H7 (cell line): ENCODE measurements at places on chromosomes 4 and X. TPM values are rescaled to one million over a fixed set of nuclear protein-coding genes. Genes with fewer than 3 reads are reported as not detected.

- peak; percentile 86 for DNase-seq
These were observed 1.1 kb downstream of the ZFP42 start for GRCh38 chr4:187996502-187997177.

GRCh38 chr4:7138223-7139166 lies 53.8 kb upstream of the SORCS2 start:
- no peak for DNase-seq

- peak; percentile 36 for DNase-seq
These were observed 1.8 kb downstream of the EPHA5 start for GRCh38 chr4:65668201-65669089.

DNA sequence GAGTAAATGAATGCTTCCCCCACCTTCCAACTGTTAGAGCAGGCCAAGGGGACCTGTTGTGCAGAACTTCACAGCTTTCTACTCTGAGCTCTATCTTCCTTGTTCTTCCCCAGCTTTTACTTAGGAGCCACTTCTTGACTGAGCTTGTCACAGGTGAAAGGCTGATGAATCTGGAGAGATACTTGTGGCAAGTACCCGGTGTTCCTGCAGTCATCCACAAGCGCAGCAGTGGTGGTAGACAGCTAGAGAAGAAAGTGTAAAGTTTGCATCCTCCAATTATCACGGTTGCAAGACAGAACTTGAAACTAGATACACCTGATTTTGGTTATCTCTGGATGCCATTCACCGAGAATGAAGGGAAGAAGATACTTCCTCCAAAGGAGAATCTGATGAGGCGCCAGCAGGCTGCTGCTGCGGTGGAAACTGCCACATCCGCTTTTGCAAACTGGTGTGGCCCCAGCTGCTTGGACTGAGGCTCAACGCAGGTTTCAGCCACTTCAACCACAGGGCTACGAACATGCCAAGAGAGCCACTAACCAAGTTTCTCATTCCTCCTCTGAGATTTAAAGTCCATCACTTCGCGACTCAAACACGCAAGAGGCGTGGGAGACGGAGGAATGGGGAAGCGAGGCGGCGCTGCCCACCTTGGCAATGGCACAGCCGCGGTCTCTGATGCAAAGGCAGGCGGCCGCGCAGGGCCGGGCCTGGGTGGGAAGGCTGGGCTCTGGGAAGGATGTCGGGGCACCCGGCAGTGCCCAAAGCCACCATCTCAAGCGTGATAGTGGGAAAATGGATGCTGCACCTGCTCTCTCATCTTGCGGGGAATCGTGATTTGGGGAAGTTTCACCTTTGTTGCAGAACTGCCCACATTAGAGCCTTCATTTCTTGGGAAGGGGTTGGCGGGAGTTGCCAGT lies 1.3 kb upstream of the FHIP1A start:
- DNase-seq = peak; percentile 49

- no peak for DNase-seq
These were observed 62.1 kb downstream of the SORBS2 start for GRCh38 chr4:185749858-185750257.

DNA sequence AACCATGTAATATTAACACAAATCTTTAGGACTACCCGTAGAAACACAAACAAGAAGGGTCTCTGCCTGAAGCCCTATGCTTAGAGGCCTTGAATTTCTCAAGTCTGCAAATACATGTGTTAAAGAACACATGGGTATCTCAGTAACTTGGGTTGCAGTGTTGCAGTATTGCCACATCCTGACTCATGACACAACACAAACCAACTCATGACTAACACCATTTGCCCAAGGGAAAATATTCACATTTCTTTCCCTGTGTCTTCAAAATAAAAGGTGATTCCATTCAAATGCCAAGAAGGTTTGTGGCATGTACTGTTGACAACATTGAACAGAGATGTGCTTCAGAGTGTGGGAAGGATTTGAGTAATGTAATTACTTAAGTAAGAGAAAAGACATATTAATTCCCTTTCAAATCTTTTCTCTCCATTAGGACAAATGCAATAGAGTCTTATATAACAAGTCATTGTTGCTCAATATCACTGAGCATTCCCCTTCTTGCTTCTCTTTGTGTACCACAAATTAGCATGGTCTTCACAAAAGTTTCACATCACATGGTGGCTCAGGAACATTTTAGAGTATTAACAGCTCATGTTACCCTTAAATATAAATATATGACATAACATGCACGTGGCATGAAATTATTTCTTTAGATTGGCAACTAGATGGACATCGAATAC lies 487.1 kb downstream of the STPG2 start:
- no peak for DNase-seq

- no peak for DNase-seq
These were observed 156.9 kb downstream of the CBR4 start for GRCh38 chr4:168852933-168853713.

- no peak for DNase-seq
These were observed 46.9 kb downstream of the JADE3 start for GRCh38 chrX:46959101-46959500.

GRCh38 chr4:83996254-83996653 lies 460.3 kb downstream of the GPAT3 start:
- DNase-seq = peak; percentile 4

GRCh38 chr4:126784966-126785580 lies 847.7 kb upstream of the INTU start:
- no peak for DNase-seq

GRCh38 chr4:126213996-126214395 lies 899.2 kb downstream of the FAT4 start:
- DNase-seq = no peak

DNA sequence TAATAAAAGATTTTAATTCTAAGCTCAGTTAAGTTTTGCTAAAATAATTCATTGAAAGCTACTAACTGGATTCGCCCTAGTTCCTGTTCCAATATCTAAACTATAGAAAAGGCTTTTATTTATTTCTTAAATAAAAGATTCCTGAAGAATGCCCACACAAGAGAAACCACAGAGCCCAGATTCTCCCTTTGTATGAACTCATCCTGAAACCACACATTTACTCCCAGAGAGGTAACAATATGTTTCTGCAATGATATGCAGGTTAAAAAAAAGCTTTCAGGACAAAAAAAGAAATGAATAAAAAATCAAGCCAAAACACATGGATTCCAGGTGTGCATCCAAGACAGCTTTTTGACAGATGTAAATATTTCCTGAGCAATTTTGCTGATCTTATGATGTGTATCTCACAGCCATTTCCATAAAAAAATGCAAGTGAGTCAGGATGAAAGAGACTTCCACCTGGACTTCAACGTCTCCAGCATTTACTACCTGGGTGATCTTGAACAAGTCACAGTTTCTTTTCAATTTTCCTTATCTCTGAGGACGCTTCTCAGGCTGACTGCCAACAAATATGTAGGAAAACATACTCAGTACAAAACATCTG lies 234.4 kb upstream of the FAT1 start:
- no peak for DNase-seq

GRCh38 chr4:146054676-146055075 lies 116.1 kb upstream of the ZNF827 start:
- no peak for DNase-seq

DNA sequence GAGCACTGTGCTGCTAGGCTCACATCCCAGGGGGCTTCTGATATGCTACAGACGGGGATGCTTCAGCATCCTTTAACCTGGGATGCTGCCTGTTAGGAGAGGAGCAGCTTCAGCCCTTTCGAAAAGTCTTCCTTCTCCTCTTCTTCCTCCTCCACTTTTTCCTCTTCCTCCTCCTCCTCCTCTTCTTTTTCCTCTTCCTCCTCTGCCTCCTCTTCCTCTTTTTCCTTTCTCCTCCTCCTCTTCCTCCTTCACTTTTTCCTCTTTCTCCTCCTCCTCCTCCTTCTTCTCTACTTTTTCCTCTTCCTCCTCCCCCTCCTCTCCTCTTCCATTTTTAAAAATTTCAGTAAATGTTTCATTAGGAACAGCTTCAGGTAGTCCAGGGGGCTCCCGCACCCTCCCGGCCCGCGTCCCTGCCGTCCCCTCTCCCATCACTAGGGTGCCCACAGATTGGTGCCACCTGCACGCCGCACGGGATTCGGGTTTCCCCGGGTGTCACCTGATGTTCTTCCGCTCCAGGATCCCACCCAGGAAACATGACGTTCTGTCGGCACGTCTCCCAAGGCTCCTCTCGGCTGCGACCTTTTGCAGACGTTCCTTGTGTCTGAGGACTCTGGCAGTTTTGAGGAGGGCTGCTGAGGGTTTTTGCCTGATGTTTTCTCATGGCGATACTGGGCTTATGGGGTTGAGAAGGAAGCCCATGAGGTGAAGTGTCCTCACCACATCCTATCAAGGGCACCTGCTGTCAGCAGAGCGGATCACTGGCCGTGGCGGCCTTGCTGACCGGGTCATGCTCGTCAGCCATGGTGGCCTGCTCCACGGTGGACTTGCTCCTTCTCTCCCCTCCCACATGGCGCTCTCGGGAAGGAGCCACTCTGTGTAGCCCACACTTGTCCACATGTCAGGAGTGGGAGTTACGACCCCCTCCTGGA lies 83.4 kb upstream of the AFAP1 start:
- DNase-seq = no peak

DNA sequence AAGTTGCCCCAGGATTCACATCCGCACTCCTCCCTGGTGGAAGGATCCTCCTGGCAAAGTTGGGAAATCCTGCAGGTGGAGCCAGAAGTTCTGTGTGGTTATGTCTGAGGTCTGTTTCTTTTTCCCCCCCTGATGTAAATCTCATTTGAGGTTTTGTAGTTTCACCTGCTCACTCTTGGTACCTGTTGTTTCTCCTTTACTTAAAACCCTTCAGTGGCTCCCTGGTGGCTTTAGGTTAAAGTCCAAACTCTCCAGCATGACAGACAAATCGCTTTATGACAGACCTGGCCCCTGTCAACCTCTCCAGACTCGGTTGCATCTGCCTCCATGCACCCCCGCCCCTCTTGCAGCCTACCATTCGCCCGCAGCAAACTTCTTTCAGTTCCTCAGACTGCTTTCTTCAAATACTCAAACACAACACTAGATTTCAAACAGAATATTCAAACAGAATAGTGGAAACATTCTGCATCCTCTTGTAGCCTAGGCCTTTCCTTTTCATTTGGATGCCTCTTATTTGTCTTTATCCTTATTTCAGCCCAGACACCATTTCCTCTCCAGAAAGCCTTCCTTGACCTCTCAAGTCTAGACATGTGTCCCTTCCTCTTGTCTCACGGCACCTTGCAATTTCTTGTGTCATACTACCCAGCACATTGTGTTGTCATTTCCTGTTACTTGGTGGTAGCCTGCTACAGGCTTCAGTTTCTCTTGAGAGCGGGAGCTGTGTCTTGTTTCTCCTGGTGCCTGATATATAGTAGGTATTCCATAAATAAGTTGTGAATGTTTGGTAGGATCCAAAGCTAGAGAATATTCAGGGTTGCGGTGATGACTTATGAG lies 24.8 kb downstream of the IL13RA1 start:
- DNase-seq = no peak

GRCh38 chr4:151766691-151767090 lies 5.9 kb upstream of the GATB start:
- no peak for DNase-seq

- peak; percentile 8 for DNase-seq
These were observed 841.0 kb downstream of the FAM133A start for GRCh38 chrX:94515009-94515408.

DNA sequence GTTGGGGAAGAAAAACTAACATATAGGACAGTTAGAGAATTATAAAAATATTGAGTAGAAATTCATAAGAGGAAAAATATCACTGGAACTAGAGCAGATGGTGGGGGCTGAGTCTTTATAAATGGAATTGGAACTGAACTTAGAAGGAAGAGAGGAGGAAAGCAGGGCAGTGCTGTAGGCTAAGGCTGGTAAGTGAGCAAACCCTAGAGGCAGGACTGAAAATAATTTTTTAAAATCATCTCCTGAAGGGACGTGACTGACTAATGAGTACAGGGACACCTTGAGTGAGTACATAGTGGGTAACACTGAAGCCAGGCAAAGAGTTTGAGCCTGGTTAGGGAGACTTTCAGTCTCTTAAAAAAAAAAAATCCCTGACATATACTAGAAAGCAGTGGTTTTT lies 63.3 kb downstream of the GALNT7 start:
- no peak for DNase-seq

DNA sequence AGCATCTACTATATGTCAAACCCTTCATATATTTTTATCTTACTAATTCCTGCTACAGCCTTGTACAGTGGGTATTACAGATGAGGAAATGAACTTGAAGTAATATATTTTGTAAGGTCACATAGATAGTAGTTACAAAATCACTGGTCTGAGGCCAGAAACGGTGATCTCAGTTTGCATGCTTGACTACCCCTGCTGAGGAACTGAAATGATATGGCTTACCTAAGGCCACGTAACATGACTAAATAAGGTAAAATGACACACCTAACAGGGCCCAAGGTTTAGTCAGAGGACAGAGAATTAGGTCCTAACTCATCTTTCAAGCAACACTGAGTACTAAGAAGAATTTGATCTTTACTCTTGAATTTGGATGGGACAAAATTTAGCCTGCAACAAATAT lies 1.5 kb upstream of the COMMD8 start:
- no peak for DNase-seq

DNA sequence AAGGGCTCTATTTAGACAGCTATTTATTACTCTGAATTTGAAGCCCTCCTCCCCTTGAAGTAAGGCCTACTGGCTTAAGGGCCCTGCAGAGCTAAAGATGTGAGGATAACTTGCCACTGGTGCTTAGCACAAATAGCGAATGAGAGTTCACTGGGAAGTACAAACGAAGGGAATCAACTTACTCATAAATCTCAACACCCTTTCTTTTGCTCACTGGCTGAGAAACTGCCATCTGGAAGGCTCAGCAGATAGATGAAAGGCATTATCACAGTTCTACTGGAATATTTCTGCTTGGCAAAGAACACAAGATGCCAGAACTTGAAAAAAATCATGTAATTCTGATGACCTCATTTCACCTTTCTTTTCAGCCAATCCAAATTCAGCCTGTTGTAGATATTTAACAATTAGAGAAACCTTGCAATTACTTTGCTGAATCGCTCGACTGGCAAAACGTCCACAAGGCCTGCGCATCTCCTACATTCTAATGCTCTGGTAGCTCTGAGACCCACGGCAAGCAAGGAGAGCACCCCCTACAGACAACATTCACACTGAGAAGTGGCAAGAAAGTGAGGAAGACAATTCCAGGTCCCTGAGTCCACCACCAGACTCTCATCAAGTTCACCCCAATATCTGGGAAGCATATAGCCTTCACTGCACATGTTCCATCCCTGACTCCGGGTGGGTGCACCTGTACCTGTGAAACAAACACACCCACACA lies 27.5 kb downstream of the TSPAN5 start:
- no peak for DNase-seq

The GLRA2 gene
- total RNA-seq = not detected in 2 replicates

The ZNF630 gene
- total RNA-seq = 1.0 and 1.4 TPM in 2 replicates

The MID2 gene
- 8.4 and 9.4 TPM in 2 replicates for total RNA-seq

The FRMD7 gene
- total RNA-seq = 0.14 TPM in 1 of 2 replicates, not detected in the other

The USP27X gene
- 2.5 and 4.1 TPM in 2 replicates for total RNA-seq

The SYN1 gene
- total RNA-seq = 0.81 and 2.1 TPM in 2 replicates

The GAGE12G gene
- total RNA-seq = not detected in 2 replicates

The PCDH7 gene
- 3.7 and 8.2 TPM in 2 replicates for total RNA-seq

The SPACA5 gene
- not detected in 2 replicates for total RNA-seq

The CENPVL3 gene
- 1.5 and 3.9 TPM in 2 replicates for total RNA-seq

The RPL10 gene
- total RNA-seq = 4,112 and 4,296 TPM in 2 replicates

The CT45A1 gene
- not detected in 2 replicates for total RNA-seq

The NXF2B gene
- total RNA-seq = 0.11 and 0.45 TPM in 2 replicates
